ENCODE measurements at places on chromosomes 4 and X.

GRCh38 chrX:154317391-154317995 is 21.9 kb downstream of the TKTL1 start:
- peak; percentile 26 for DNase-seq

- DNase-seq = no peak
Measured at GRCh38 chr4:128718768-128719167, 90.7 kb upstream of the JADE1 start.

DNA sequence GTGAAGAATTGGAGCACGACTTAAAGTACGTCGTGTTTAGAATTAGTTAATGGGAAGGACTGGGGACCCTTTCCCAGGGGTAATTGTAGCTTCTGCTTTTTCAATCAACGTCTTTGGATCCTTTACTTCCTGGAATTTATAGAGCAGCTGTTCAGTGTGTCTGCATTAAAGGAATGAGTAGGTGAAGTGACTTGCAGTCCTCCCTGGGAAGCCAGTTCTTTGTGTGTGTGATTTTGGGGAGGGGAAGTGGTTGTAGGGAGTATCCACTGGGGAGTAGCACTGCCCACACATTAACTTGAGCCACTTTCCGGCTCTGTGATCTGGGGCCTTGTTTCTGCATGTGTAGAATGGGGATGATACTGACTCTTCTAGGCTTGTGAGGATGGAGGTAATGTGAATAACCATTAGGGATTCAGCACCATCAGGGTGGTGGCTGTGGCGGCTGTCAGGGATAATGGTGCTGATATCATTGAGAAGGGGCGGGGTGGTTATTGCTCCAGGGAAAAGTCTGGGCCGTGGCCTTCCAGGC is 54.7 kb downstream of the TMEM131L start:
- no peak for DNase-seq

DNA sequence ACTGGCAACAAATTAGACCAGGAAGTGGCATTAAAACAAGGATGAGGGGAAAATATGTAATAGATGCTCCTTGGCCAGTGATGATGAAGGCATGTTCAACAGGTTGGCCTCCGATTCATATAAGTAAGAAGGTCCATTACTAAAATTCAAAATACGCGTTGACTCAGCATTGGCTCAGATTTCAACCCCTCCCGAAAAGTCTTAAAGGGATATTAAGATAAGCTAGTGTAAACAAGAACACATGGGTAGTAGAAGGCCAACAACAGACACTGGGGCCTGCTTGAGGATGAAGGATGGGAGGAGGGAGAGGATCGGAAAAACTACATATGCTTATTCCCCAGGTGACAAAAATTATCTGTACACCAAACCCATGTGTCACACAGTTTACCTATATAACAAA is 19.1 kb upstream of the LAP3 start:
- no peak for DNase-seq

- peak; percentile 83 for DNase-seq
Measured at GRCh38 chrX:1249101-1249887, 19.3 kb upstream of the CSF2RA start.

DNA sequence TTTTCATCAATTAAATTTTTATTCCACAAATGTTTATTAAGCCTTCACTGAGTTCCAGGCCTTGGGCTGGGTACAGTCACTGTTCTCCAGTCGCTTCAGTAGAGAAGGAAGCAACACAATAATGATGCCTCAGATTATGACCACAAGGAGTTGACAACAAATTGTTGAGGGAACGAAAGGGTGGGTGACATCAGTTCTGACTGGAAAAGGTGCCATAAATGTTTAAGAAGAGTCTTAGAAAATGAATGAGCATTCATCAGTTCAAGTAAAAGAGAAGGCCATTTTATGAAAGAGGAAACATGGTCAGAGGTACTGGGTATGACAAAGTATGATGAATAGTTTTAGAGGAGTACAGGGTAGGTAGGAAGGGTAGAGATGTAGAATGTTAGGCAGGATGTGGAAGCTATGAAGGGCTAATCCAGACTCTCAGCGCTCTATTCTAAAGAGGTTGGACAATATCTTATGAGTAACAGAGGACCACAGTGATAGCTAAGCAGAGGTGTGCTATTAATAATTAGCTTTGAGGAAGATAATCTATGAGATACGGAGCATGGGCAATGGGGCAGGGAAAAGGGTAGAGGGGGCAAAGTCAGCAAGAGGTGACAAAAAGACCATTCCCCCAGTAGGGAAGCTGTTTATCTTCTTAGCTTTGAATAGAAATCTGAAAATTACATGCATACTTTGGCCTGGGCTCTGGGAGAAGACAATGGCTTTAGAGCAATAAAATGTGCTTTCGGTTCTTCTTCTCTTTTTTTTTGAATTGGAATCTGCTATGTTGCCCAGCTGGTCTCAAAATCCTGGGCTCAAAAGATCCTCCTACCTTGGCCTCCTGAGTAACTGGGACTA is 20.4 kb downstream of the AFP start:
- no peak for DNase-seq

GRCh38 chr4:45438047-45438446 is 685.8 kb downstream of the GABRG1 start:
- DNase-seq = peak; percentile 25

GRCh38 chrX:40068048-40068447 is 29.7 kb downstream of the BCOR start:
- DNase-seq = no peak

DNA sequence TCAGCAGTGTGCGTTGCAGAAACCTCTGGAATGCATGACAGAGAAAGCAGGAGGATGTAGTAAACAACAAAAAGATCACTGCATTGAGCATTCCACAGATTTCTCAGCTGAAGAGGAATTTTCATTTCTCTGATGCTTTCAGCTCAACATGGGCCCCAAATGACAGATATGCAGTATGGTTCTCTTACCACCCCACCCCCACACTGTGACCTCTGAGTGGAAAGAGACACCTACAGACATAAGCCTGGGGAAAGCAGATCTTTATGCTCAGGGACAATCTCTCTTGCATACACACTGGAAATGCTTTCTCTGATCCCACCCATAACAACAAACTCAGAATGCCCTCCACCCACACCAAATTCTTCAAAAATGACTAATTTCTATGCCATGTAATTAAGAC is 983.7 kb upstream of the LCORL start:
- peak; percentile 79 for DNase-seq

- no peak for DNase-seq
Measured at GRCh38 chr4:138409670-138410069, 167.5 kb upstream of the SLC7A11 start.

GRCh38 chr4:74157561-74158465 is at the start of gene MTHFD2L:
TSS of gene MTHFD2L (plus strand) at chr4:74158118. CDS start at chr4:74158139, 21 bp downstream.
- peak; percentile 98 for DNase-seq

- peak; percentile 55 for DNase-seq
Measured at GRCh38 chr4:156799121-156799589, 172.4 kb downstream of the PDGFC start.

DNA sequence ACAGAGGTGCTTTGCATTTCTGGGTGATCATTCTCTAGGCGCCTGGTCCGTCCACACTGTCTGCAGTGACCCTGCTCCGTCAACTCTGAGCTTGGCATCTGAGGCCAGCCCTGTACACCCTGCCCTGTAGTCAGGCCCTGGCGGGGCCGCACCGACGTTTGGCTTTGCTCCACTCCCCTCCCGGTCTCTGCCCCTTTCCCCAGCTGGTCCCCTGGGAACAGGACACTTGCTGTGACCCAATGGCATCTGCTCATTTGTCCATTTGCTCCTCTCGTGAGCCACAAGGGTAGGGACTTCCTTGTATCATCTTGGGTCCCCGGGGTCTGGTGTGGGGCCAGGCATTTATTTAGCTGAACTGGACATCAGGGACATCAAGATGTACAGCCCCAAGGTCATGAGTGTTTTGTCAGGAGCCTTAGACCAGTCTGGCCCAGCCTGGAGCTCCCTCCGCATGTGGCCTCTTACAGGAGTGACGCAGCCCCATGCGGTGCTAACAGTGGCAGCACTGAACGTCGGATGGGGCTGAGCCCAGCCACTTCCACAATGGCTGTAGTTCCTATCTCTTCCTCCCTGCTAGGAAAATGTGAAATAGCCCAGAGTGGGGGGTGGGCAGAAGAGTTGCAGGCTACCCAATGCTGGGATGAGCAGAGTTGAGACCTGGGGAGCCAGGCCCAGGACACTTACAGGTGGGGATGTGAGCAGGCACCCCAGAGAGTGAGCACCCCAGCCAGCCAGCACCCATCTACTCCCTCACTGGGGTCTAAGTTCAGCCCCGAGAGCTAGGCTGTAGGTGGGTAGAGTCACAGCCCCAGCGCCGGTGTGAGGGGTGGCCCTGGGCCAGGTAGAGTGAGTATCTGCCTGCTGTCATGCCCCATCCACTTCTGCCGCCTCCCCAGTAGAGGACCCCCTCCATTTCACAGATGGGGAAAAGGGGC is 2.0 kb upstream of the SH3BP2 start:
- DNase-seq = no peak

DNA sequence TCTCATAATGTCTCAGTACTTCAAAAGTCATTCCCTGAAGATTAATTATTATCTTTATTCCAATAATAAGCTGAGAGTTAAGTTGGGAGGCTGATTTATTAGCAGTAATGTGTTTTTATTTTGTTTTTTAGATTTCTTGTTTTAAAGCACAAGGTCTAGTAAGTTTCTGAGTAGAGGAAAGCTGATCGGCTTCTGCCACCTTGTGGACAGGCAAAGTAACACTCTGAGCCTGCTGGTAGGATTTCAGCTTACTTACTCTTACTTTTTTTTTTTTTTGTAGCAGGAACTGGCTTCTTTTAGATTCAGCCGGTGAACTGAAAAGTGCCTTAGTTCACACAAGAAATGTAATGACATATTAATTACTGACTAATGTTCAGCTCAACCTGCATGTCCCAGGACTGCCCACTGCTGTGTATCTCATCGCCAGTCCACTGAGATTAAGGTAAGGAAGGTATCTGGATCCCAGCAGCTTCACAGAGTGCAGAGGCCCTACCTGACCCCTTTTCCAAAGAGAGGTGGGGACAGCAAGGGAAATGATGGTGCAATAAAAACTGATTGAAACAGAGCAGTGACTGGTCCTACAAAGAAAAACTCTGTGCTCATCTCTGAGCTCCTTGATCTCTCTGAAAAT is 126.5 kb downstream of the ADGRA3 start:
- DNase-seq = peak; percentile 78

GRCh38 chrX:68833855-68834331 is 5.1 kb downstream of the EFNB1 start:
- DNase-seq = no peak

DNA sequence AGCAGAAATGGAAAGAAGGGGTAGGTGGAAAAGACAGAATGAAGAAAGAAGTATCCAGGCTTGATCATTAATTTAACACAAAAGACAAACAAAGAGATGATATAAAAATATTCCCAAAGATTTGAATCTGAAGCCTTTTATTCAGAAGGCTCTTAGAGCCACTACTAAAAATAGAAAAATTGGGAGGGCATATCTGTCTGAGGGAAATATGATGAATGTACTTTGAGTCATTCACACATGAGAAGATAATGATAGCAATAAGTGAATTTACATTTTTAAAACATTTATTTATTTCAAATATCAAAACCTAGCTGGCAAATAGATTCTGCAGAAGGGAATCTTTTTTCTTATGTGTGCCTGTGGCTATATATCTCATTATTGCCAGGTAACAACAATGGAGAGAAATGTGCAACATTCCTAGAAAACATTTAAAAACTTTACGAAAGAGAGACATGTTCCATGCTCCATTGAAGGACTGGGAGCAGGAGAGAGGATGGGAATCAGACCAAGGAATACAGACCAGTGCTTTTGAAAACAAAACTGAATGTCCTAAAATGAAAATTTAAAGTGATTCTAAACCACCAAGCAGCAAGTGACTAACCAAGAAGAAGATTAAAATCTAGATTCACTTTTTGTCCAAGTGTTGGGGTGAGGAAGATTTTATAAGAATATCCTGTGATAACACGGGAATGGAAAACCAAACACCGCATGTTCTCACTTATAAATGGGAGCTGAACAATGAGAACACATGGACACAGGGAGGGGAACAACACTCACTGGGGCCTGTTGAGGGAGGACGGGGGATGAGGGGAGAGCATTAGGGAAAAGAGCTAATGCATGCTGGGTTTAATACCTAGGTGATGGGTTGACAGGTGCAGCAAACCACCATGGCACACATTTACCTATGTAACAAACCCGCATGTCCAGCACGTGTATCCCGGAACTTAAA is 41.2 kb downstream of the ANXA5 start:
- DNase-seq = no peak

- no peak for DNase-seq
Measured at GRCh38 chr4:68218044-68218443, 27.4 kb downstream of the TMPRSS11B start.

DNA sequence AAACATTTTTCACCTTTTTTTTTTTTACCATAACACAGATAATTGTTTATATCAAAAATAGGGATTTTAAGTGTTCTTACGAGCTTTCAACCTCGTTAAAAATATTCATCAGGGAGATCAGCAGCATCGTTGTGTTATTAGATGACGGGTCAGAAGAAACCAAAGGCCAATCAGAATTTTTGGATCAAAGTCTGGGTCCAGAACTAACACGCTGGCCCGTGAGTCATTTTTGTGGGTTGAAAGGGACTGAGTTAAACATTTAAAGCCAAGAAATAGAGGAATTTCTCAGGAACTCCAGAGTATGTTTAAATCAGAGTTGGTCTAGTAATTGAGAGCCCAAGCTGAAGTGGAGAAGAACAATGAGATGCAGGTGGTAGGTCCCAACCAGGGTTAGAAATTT is 170.8 kb downstream of the TLL1 start:
- DNase-seq = no peak

All from umbilical cord (tissue), 2 donors.